NCI-H524 treated with DMSO at 0.1 percent for 48 hours (cell line): ENCODE measurements at places on chromosomes 3 and 15.

GRCh38 chr3:43905157-43905556, 214.4 kb downstream of the ABHD5 start:
- DNase-seq, result no peak

GRCh38 chr3:171883893-171884279, 40.7 kb downstream of the TMEM212 start:
- no peak for DNase-seq

DNA sequence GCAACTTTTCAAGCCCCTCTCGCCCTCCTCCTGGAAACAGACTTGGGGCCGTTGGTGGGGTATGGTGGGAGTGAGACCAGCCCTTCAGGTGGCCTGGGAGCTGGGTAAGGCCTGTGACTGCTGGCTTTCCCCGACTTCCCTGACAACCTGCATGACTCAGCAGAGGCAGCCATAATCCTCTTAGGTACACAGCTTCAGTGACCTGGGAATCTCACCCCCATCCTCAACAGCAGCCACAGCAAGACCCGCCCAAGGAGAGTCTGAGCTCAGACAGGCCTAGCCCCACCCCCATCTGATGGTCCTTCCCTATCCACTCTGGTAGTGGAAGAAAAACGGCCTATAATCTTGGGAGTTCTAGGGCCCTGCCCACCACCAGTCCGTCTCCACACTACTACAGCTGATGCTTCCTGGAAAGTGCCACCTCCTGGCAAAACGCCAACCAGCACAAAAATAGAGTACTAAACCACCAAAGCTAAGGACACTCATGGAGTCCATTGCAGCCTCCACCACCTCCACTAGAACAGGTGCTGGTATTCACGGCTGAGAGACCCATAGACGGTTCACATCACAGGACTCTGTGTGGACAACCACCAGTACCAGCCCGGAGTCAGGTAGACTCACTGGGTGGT, 13.1 kb upstream of the SLC27A2 start:
- no peak for DNase-seq

GRCh38 chr15:56088389-56088788, 95.0 kb upstream of the NEDD4 start:
- no peak for DNase-seq
